BJ (cell line): ENCODE measurements at places on chromosomes 13 and 19.
A peak's percentile ranks its signal among the peaks of the same experiment; 100 is the strongest.

DNA sequence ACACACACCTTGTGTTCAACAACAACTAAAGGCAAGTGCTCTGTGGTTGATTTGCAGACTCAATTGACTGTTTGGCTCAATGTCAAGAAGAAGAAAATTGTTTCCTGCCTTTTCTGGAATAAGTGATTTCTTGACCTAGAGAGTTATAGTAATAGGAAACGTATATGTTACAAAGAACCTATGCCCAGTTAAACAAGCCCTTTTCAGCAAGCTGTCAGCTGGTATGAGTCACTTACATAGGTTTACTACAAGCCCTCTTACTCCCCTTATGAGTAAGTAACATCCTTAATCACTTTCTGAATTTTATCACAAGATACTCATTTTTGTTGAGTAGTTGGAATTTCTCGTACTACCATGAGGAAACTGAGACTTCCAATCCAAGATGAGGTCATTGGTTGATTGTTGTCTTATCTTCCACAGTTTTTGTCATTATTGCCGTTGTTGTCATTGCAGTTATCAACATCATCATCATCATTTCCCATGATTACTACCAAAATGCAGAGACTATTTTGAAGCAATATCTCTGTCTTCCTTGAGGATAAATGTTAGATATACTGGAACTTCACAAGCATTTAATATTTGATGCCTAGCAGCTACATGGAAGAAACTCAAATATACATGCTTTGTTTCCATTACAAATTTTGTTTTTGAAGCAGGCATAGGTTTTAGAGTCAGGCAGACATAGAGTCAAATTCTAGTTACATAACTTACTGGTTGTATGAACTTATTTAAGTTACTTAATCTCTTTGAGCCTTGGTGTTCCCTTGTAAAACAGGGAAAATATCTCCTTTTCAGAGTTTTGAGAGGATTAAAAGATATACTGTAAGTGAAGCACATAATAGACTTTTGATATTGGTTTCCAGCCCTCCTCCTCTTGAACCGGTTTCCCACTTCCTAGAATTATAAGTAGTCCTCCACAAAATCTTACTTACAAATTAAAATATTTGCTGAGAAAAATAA is 106.0 kb downstream of the RAP2A start:
- DNase-seq, result no peak

GRCh38 chr13:97253581-97254293 is 31.6 kb downstream of the MBNL2 start:
- DNase-seq, result no peak

- DNase-seq, result no peak
Measured at GRCh38 chr13:72696579-72696978, 30.9 kb downstream of the MZT1 start.

DNA sequence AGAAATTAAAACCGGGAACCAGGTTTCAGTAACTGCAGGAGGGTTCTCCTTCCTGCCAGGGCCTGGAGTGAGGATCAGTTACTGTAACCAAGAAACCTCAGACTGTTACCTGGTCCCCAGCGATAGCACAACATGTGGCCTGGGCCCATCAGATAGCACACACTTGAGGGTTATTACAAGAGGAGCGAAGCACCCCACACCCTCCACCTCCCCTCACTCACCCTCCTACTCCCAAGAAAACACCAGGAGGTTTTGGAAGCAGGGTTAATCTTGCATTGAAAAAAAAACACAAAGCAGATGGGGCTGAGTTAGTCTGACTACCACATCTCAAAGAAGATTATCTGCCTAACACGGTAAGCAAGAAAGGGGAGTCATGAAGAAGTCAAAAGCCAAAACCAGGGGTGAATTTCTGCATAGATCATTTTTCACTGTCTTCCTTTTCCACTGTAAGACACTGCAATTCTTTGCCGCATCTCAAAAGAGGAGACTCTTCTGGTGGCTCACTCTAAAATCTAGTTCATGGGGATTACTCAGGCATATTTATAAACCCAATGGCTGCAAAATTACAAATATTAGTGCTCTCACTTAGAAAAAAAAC is 75.9 kb upstream of the DOCK9 start:
- no peak for DNase-seq

GRCh38 chr19:29485293-29485692 is 40.5 kb upstream of the VSTM2B start:
- no peak for DNase-seq

GRCh38 chr19:9040131-9040530 is 29.9 kb upstream of the MUC16 start:
- no peak for DNase-seq

DNA sequence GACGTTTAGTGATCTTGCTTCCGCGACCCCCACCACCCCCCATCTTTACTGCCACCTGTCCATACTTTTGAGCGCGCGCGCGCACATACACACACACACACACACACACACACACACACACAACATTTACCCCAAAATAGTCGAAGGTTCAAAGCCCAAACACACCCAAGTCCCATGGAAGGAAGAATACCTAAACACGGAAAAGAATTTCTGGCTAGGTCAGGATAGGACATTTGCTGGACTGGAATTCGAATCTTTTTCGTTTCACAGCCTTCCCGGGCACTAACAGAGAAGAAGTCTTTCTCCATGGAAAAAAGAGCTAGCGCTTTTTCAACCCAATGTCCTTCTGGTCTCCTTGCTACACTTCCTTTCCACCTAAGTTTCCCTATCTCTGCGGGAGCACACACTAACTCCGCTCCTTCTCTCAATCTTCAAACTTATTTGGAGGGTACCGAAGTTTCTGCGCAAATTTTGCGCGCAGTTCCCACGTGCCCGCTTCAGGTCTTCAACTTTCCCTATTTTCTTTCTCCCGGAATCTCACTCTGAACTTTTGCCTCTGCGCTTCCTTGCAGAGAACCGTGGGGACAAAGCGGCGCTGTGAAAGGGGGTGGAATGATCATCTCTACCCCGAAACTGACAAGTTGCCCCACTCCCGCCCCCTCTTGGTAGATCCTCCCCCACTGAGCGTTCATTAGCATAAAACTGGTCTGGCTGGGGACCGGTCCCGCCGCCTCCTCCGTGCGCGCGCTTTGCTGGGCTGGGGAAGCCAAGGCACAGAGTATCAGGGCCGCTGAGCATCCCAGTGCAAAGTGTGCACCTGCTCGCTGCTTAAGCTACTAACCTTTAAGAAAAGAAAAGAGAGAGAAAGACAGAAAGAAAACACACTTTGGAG is 2.7 kb downstream of the DACH1 start:
- no peak for DNase-seq

GRCh38 chr13:79389026-79389425 is 17.0 kb downstream of the RBM26 start:
- no peak for DNase-seq

DNA sequence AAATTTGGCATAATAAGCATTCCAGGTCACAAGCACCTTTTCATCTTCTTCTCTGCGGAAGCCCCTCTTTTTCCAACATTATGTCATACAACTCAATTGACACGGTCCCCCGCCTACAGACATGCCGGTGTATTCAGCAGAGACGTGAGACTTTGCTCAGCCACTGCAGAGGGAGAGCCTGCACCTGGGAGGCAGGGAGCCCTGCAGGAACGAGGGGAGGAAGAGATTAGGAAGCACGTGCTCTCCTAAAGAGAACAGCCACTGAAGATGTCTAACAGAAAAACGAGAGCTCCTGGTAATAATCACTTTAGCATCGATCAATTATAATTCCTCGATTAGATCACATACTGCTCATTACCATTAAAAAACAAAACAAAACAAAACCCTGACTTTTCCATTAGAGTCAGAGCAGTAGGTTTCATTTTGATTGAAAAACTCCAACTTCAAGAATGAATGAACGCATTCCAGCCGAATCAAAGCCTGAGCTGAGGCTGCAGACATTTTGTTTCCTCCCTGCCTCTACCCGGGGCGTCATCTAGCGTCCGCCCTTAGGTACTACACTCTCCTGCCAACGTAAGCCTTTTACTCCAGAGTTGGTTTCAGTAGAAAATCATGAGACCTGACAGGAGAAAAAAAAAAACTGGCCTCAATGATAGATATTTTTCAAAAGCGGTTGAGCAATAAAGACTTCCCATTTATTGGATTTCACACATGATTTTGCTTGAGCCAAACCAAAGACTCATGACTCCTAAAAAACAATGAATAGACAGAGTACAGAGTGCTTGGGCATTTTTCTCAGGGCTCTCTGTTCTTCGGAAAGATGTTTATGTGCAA is 194.5 kb downstream of the KATNAL1 start:
- DNase-seq, result peak; percentile 84

- no peak for DNase-seq
Measured at GRCh38 chr19:33235996-33236350, 10.3 kb upstream of the SLC7A10 start.

DNA sequence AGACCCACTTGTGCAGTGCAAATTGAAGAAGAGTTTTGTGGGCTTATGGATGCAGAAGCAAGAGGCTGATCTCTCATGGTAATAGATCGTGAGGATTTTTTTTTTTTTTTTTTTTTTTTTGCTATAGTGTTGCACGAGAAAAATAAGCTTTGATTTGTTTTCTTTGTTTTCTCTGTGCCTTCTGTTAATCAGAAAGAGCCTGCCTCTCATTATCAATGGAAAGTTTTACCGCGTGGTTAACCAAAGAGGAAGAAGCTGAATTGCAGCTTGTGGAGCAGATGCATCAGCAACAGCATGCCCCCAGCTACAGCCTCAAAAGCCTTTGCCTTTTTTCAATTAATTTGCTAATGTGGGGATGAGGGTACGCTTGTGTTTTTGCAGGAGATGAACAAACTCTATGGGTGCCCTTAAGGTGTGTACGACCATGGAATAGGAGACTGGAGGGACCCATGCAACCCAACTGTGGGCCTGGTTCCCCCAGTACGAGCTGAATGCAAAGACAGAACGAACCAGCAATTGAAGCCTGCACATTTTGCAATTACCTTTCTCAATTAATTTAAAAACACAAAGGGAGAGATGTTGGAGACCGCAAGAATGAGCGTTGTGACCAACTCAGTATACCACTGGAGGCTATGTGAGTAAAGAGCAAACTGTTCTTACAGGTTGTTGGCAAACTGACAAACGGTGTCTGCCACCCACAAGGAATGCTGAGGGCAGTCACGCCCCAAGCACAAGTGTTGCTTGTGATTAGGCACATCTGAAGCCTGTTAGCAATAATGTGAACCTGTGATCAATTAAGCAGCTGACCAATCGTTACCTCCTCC is 58.6 kb upstream of the SPRY2 start:
- no peak for DNase-seq

DNA sequence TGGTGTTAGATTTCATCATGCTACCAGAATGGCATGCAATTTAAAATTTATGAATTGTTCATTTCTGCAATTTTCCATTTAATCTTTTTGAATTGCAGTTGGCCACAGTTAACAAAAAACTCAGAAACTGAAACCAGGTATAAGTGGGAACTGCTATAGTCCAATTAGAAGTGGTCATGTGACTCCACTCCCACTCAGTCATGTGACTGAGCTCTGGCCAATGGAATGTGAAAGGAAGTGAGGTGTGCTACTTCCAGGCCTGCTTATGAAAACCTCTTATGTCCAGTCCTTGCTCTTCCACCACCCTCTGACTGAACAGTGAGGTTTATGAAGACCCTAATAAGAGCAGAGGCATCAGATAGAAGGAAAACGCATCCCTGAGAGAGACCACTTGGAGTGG is 47.0 kb downstream of the DLEU7 start:
- no peak for DNase-seq

DNA sequence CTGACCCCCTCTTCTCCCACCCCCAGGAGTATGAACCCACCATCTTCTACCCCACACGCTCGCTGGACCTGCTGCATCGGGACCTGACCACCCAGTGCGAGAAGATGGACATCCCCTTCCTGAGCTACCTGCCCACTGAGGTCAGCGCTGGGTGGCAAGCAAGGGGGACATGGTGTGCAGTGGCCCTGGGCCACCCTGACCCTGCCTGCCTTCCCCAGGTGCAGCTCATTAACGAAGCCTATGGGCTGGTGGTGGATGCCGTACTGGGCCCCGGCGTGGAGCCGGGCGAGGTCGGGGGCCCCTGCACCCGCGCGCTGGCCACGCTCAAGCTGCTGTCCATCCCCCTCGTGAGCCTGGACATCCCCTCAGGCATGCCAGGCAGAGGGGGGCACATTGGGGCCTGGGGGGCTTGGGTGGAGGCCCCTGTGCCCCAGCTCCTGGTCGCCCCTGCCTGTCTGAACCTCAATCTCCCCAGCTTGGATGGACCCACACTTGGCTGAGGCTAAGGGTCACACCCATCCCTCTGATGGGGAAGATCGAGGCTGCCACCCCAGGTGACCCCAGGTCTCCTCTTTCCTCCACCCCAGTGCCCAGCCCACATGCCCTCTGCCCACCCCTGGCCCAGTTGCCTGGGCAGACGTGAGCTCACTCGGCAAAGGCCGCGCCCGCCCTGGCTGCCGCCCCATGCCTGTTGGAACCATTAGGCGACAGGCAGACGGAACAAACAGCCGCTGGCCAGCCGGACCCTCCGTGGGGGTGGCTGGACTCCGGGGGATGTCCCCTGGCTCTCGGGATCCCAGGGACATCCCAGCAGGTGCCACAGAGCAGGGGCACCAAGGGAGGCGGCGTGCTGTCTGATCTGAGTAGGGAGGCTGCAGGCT is 2.5 kb upstream of the CILP2 start:
- DNase-seq, result no peak

GRCh38 chr19:23516266-23516665 is 121.0 kb upstream of the ZNF91 start:
- no peak for DNase-seq

- DNase-seq, result no peak
Measured at GRCh38 chr19:13723206-13723605, 41.1 kb upstream of the MRI1 start.

GRCh38 chr19:13150931-13151604 is 857 bp downstream of the IER2 start:
- DNase-seq, result no peak

GRCh38 chr19:2578391-2578890 is 102.5 kb downstream of the GADD45B start:
- DNase-seq, result no peak

DNA sequence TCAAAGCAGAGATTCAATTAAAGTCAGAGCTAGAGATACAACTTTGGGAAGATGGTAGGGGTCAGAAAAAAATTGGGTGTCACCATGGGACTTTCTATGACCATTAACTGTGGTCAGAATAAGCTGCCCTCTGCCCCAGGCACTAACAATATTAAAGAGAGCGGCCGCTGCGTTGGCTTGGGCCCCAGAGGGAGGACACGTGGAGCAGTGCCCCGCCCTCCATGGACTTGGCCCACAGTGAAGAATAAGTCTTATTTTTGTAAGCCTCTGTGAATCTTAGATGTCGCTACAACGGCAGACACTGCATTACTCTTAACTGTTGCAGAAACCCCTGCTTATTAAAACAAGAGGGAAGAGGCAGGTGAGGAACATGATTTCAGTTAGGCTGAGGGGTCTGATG is 172.7 kb downstream of the UQCRFS1 start:
- no peak for DNase-seq

GRCh38 chr19:49718991-49719390 is 28.1 kb downstream of the CPT1C start:
- no peak for DNase-seq

GRCh38 chr13:76293751-76294150 is 592.5 kb downstream of the KCTD12 start:
- DNase-seq, result peak; percentile 5

GRCh38 chr13:102100234-102100633 is 301.6 kb downstream of the FGF14 start:
- no peak for DNase-seq

- DNase-seq, result no peak
Measured at GRCh38 chr19:30161021-30161655, 211.0 kb upstream of the ZNF536 start.
